Tibial artery (tissue), 4 donors: ENCODE measurements at places on chromosomes 12 and 14.

- no peak for DNase-seq
These were observed 484 bp downstream of the RIC8B start for GRCh38 chr12:106774808-106775524.

DNA sequence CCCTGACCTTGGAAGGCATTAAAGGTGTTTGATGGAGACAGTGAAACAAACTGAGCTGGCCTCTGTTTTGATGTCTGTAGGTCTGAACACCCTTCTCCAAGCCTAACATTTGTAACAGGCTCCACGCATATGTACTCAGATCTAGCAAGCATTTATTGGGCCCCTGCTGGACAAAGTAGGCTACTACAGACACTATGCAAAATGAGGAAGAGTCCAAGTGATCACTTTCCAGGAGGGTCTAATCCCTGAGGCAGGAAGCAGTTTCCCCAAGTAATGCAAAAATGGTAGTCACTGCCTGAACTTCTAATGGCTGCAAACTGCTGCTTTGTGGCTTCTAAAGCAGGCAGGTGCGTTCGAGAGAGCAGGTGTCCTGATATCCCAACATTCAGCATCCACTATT is 405.8 kb downstream of the MED13L start:
- no peak for DNase-seq

DNA sequence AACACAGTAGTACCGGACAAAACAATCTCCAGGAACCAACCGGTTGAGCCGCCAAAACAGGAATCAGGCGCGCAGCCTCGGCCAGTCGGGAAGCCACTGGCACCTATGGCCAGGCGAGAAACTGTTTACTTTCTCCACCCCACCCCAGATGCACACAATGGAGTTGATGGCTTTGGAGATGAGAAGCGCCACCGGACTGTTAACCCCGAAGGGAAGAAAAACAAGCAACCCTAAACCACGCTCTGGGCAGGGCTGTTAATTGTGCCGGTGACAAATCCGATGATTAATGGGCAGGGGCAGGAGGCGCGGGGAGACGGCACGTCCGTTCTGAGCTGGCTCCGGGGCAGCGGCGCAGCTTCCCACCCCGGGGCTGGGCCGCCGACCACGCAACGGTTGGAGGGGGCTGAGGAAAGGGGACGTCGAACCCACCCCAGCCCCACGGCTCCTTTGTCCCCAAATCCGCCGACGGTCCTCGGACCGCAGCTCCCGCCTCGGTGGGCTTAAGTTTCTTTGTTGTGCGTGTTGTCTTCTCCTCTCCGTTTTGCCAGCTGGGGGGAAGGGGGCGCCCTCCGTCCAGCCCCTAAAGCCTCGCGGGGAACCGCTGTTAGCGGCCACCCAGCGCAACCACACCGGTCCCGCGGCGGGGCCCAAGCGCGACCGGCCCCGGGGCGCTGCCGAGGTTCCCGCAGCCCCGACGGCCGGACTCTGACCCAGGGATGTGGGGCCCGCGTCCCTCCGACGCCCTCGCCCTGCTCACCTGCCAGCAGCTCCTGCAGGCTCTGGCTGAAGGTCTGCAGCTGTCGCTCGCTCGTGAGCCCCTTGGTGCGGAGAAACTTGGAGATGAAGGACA is 790 bp downstream of the BTG1 start:
- DNase-seq, result peak; percentile 58

GRCh38 chr12:49529414-49529813 is 9.4 kb upstream of the KCNH3 start:
- no peak for DNase-seq

DNA sequence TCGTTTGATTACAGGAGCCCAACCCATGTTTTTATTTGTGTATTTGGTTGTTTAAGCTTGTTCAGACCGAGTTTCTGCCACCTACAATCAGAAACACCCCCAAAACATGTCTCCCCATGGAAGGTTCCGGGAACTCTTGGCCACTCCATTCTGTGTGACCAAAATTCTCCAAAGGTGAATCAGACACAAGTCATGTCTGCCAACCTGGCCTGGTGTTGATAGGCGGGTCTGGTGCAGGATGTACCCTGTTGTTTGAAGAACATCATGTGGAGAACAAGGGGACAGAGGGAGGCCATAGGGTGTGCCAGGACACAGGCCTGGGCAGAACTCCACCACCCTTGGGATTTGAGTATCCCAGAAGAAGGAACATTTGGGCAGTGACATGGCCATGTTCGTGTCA is 147.1 kb upstream of the MYL2 start:
- DNase-seq, result no peak

DNA sequence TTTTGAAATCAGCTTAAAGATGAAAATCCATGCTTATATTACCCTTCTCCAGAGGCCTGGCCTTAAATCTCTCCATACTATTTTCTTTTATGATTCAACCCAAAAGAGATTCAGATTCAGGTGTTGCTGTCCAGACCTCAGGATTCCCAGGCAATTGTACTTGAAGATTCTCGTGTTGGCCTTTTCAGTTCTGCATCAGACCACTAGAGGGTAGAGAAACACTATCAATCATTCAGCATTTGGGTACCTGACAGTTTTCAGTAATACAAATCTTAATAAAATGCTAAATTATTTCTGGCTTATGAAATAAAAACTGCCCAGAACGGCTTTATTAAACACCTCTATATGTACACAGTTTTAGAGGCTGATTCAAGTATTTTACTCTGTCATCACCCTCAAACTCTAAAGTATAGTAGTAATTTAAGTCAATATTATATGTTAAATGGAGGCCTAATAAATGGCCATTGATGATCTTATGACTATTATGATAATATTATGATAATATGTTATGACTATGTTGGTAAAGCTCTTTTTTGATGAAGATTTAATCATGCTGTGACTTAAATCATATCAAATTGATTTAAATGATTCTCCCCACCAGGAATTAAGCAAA is 301.1 kb downstream of the DUSP6 start:
- DNase-seq, result no peak

DNA sequence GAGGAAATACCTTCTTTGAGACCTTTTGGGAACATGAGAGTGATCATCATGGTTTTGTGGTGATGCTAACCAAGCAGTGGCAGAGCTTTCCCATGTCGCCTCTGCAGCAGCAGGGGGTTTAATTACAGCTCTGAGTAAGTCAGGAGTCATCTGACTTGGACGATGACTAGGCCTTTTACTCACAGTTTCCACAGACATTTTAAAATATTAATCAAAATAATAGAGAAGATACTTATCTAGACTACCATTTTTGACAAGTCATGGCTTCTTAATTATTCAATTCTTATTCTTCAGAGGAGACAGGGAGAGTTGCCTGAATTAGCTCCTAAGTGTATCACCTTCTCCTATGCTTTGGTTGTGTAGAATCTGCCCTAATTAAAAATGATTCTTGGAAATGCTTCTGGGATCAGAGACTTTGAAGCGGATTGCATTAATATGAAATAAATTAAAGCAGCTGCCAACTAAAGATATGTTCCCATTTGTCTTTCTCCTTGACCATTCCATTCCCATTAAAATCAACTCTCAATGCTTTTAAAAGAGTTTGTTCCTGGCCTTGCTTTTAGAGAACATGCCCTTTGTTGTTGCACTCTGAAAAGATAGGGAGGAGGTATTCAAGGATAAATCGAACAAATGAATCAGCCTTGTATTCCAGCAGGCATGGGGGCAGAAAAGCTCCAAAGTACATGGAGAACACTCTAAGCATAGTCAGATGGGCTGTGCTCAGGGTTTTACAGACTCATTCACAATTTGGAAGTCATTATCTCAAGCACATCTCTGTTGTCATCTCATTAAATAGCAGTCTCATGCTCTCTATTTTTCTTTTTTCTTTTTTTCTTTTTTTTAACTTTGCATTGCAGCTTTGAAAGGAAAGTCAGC is 7.7 kb upstream of the IFNG-AS1 start:
- DNase-seq, result no peak

DNA sequence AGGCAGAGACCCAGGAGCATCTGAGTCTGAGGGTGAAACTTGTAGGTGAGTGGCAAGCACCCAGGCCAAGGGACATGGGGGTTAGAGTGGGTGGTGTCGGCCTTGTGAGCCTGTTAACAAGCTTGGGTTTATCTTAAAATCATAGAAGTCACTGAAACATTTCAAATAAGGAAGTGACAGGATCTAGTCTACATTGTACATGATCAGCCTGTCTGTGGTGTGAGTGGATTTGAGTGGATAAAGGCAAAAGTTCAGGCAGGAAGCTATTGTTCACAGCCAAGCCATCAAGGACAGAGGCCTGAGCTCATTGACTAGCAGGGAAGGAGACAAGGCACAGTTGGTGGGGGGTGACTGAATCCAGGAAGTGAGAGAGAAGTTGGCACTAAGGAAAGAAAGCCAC is 59.3 kb upstream of the FKBP4 start:
- no peak for DNase-seq

- no peak for DNase-seq
These were observed 79.8 kb downstream of the TMEM260 start for GRCh38 chr14:56659378-56659777.

GRCh38 chr12:101439236-101439635 is 31.7 kb upstream of the ARL1 start:
- no peak for DNase-seq

GRCh38 chr14:67778792-67779191 is 37.6 kb downstream of the ZFYVE26 start:
- DNase-seq, result no peak

- DNase-seq, result no peak
These were observed 20.2 kb upstream of the MLEC start for GRCh38 chr12:120666571-120667390.

DNA sequence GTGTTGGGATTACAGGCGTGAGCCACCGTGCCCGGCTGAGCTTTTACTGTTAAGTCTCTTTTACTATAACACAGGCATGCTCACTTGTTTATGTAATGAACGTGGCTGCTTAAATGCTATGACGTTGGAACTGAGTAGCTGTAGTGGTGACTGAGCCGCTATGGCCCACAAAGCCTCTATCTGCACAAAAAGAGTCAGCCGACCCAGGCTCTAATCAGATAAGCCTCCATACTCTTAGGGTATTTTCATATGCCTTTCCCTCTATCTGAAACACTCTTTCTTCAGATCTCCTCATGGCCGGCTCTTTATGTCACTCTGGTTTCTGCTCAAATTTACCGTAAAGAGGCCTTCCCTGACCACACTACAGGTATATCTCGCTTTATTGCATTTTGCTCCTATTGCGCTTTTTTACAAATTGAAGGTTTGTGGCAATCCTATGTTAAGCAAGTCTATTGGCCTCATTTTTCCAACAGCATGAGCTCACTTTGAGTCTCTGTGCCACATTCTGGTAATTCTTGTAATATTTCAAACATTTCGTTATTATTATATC is 8.0 kb downstream of the SLC2A14 start:
- no peak for DNase-seq

- no peak for DNase-seq
These were observed 161.5 kb downstream of the RPS29 start for GRCh38 chr14:49424436-49425331.

GRCh38 chr12:66800046-66800445 is 121.2 kb upstream of the GRIP1 start:
- no peak for DNase-seq

DNA sequence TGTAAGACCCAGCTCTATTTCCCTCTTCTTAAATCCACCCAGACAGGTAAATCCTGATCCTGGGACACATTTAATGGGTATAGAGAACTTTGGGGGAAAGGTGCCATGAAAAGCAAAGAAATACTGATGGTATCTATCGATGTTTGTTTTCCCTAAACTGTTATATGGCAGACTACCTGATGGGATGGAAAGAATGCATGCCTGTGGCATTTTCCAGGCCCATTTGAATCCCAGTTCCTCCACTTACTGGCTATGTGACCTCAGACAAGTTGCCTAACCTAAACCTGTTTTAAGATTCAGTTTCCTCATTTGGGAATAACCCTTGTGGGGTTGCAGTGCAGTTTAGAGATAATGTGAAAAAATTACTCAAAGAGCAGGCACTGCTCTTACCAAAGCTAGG is 404.5 kb downstream of the FUT8 start:
- DNase-seq, result no peak

GRCh38 chr14:81584495-81584894 is 50.8 kb upstream of the SEL1L start:
- no peak for DNase-seq

DNA sequence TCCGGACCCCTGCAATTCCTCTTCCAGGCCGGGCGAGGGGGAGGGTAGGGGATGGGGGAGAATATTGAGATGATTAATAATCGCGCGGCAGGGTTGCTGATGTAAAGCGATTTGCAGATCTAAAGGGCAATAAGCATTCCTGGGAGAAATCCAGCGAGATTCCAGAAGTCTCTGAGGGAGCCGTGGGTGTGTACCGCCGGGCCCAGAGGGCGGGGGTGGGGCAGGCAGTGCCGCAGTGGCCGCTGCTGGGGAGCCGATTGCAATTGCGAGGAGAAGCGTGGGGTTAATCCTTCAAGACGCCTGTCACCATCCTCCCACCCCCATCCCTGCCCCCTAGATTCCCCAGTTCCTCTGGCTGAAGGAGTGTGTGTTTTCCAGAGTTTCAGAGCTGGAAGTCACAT is 16.4 kb downstream of the FOS start:
- peak; percentile 86 for DNase-seq

GRCh38 chr12:45191239-45191638 is 24.7 kb upstream of the ANO6 start:
- DNase-seq, result no peak

- no peak for DNase-seq
These were observed 27.4 kb downstream of the EMP1 start for GRCh38 chr12:13223941-13224340.

- DNase-seq, result no peak
These were observed 76.8 kb downstream of the DAD1 start for GRCh38 chr14:22512106-22512814.

- no peak for DNase-seq
These were observed 39.4 kb upstream of the PPP2R5C start for GRCh38 chr14:101721951-101722661.
